Stimulated activated CD8-positive, alpha-beta memory T cell treated with anti-CD3 and anti-CD28 coated beads, Interleukin-2, amount 100 ng/mL, for 1 hour (primary cell): ENCODE measurements at places on chromosomes 11 and 22.

DNA sequence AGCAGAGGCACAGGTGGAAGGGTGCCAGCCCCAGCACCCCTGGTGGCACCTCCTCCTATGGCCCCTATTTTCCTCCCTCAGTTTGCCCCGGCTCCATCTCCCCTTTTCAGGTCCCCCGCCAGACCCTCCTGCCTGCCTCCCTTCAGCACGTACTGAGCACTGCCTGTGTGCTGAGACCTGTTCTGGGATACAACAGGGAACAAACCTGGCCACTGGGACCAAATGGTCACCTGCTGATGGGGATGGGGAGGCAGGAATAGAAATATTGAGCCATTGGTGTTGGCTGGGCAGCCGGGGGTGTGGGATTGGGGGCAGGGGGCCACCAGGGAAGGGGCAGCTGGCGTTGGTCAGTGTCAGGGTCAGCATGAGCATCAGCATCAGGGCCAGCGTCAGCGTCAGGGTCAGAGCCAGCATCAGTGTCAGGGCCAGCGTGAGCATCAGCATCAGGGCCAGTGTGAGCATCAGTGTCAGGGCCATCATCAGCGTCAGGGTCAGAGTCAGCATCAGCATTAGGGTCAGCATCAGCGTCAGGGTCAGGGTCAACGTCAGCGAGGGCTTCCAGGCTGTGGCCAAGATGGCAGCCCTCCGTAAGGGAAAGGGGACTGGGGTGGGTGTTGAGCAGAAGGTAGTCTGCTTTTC, 7.5 kb downstream of the ZNF74 start:
- no peak for DNase-seq

DNA sequence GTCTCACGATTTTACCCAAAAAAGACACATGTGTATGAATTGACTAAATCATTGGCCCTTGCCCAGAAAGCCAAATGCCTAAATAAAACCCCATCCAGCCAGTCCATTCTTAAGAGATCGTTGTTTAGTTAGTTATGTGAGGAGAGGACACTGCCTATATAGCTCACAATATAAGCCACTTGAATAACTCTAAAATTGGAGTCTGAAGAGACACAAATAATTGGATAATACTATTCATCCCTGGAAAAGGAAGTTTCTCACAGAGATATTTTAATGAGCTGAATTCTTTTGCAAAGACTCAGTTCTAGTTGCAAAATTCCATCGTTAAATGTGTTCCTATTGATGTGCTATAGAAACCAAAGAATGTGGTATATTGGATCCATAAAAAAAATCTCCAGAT, 176.7 kb downstream of the SOX6 start:
- DNase-seq = no peak

GRCh38 chr11:15159085-15159484, 44.4 kb downstream of the INSC start:
- DNase-seq = no peak

DNA sequence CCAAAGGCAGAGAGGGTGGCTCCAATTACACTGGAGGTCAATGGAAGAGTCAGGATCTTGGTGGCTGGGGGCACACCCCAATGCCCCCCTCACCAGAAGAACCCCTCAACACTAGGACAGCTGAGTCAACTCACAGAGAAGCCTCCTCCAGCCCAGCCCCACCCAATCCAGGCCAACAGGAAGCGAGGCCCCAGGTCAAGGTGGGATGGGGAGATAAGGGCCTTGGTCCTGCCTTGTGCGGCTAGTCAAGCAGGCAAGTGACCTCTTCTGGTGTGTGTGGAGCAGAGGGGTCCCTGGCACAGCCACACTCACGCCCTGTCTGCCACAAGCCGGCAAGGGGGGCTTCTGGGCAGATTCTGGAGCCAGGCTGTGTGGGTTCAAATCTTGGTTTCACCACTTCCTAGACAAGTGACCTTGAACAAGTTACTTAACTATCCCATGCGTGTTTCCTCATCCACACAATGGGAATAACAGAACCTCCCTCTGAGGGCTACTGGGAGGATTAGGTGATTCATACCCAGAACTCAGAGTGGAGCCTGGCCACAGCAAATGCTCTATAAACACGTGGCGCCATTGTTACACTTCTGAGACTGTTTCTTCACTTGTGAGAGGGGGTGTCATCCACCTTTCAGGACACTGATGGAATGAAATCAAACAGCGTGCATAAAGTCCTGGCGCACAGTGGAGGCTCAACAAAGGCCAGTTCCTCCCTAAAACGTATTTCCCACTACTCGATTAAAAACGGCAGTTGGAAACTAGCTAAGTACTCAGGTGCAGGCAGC, 3.2 kb downstream of the TTLL12 start:
- DNase-seq = no peak

DNA sequence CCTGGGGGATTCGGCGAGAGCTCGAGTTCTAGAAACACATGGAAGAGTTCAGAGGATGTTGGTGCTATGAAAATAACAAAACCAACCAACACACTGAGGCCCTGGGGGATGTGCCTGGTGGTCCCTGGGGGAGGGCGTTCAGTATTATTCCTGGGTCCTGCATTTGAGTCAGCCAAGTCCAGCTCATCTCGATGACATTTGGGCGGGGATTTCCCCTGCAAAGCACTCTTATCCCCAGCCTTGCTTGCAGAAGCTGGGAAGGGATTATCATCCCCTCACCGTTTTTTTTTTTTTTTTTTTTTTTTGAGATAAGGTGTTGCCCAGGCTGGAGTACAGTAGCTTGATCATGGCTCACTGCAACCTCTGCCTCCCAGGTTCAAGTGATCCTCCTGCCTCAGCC, 2.1 kb upstream of the SMIM38 start:
- no peak for DNase-seq

DNA sequence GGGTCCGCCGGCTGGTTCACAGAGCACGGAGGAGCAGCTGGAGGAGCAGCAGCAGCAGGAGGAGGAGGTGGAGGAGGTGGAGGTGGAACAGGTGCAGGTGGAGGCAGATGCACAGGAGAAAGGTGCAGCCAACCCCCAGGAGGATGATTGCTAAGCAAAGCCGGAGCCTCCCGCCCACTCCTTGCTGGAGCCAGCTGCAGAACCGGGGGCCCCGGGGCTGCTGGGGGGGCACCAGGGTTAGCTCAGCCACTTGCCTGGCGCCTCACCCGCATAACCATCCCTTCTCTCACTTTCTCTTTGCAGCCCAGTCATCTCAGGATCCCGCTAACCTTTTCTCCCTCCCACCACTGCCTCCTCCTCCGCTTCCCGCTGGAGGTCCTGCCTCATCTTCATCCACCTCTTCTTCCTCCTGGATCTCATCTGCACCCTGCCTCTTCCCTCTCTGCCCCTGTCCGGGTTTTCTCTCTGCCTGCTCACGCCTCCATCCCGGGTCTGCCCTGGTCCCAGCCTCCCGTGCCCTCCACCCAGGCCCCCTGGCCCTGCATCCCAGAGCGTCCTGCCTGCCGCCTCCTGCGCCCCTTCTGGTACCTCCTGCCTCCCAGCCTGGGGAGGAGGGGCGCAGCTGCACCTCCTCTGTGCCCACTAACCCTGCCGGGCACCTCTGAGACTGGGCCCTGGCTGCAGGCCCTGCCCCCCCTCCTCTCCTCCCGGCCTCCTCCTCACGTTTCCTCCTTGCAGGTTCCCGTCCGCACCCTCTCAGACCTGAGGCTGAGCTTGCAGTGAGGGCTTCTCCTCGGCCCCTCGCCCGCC, 9.5 kb downstream of the KCTD17 start:
- no peak for DNase-seq

DNA sequence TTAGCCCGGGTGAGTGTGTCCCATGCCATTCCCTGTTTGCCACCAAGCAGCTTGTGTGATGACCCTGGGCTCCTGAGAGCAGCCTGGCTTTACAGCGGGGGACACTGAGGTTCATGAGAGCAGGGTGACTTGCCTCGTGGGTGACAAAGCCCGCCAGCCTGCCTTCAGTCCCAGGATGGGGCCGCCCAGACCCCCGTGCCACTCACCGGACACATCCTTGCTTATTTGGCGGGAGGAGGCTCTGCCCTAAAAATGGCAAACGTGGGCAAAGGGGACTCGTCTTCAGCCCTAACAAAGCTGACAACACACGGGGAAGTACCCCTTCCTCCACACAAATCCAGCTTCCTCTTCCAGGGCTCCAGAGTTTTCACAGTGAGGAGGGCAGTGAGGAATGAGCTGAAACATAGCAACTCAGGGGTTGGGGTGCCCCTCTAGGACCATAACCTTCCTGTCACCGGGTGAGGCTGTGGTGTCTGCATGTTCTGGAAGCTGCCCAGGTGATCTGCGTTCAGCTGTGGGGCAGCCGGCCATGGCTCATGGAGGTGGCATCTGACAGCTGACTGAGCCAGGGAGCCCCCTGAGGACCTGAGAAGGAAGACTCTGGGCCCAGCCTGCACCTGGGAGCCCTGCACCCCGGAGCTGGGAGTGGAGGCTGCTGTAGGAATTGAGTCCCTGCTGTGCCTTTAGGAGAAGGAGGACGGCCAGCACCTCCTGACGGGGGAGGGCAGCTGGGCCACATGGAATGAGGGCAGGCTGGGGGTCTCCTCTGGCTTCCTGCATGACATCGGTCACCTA, 16.7 kb downstream of the RIBC2 start:
- no peak for DNase-seq

DNA sequence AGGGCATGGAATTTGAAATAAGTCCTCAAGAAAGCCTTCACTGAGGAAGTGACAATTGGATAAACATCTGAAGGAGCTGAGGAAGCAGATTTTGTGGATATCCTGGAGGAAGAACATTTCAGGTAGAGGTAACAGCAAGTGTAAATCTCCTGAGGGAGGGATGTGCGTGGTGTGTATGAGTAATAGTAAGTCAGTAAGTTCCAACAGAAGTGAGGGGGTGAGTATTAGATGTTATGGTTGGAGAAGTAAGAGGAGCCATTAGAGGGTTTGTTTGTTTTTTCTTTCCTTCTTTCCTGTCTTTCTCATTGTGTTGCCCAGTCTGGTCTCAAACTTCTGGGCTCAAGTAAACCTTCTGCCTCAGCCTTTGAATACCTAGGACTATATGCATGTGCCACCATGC, 29.0 kb downstream of the ANKRD42 start:
- DNase-seq = no peak

DNA sequence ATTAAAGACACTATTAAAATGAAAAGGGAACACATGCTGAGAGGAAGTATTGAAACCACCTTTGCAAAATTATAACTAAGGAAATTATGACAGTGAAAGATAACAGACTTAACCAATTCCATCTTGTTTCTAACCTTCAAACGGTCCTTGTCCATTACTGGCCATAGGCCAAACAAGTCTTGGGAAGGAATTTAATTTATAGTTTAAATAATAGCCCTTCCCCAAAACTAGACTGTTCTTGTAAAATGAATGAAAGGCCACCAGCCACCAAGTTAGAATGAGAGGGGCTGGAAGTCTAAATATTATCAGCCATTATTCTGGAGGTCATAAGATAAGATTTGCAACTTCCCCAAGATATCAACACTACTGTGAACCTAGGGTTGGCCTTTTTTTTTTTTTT, 1.8 kb upstream of the TALDO1 start:
- DNase-seq = no peak
